ENCODE measurements at places on chromosomes 5 and 9. TPM values are rescaled to one million over a fixed set of nuclear protein-coding genes. Genes with fewer than 3 reads are reported as not detected.

The LYRM7 gene
- 11.9 TPM for total RNA-seq

The MAP1B gene
- 0.30 TPM for total RNA-seq

The TMEM250 gene
- total RNA-seq: 49.0 TPM

The IFNB1 gene
- total RNA-seq: 0.68 TPM

The ENTPD8 gene
- total RNA-seq: not detected

- no peak overlapping the region for H3K4me3 ChIP-seq
- DNase-seq: no peak
- no peaks in the 10 kb centered on the region for H3K36me3 ChIP-seq
- H3K4me1 ChIP-seq: no peaks in the 10 kb centered on the region
Measured at GRCh38 chr5:116766470-116766947, 191.9 kb upstream of the SEMA6A start.

DNA sequence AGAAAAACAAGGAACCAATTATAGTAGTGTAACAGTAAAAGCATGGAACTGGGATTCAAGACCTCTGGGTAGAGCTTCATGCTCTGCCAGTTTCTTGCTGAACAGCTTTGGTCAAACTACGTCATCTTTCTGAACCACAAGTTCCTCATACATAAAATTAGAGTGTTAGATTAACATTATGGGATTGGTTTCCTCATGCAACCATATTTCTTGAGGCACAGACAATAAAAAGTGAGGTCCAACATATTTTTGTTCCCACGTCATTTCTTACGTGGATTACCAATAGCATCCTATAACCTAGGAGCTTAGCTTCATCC lies 354.8 kb downstream of the TMEM232 start:
- H3K27me3 ChIP-seq: no peaks in the 10 kb centered on the region
- no peaks in the 10 kb centered on the region for H3K36me3 ChIP-seq
- DNase-seq: no peak
- no peaks in the 10 kb centered on the region for H3K4me1 ChIP-seq

DNA sequence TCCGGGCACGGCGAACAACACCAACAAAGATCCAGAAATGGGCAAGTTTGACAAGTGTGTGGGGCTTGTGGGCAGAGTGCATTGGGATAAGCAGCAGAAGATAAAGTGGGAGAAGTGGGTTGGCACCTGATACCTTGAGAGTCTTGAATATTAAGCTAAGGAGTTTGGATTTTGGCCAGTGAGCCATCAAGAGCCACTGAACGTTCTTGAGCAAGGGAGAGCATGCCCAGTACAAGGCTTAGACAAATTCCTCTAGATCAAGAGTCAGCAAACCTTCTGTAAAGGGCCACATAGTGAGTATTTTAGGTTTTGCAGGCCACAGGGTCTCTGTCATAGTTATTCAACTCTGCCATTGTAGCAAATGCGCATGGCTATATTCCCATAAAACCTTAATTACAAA lies 26.6 kb upstream of the TRMT10B start:
- H3K36me3 ChIP-seq: no peaks in the 10 kb centered on the region
- no peaks in the 10 kb centered on the region for H3K4me1 ChIP-seq
- H3K27me3 ChIP-seq: peaks cover 15% of the 10 kb centered on the region
- H3K27ac ChIP-seq: no peak overlapping the region

DNA sequence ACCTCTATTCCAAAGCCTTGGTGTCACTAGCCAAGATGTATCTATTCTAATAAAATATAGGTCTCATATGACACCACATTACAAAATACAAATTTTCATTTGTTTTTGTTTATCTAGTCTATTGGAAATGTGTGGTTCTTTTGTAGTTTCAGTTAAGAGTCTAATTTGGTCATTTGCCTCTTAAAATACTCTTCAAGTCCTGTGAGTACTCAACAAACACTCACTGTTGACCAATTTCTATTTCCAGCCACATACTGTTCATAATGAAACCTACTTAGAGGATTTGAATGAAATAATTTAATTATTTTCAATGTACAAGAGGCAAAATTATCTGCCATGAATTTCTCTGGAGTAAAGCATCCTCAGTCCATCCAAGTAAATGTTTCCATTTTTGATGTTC lies 40.6 kb downstream of the SLC1A3 start:
- H3K4me3 ChIP-seq: no peak overlapping the region
- H3K36me3 ChIP-seq: no peaks in the 10 kb centered on the region
- H3K27ac ChIP-seq: no peak overlapping the region
- DNase-seq: no peak
- no peaks in the 10 kb centered on the region for H3K4me1 ChIP-seq

DNA sequence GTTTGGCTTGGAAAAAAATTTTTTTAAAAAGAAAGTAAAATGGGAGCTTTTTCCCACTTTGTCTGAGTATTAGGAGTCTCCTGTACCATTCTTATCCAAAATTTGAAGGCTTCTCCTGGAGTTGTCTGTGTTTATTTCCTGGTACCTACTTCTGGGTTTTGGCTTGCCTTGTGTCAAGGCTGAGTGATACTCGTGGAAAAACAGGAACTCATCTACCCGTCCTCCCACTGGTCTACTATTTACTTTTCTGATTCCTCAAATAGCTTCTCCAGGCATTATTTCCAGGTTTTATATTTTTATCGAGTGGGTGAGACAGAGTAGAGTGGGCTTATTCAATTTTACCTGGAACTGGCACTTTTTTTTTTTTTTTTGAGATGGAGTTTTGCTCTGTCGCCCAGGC lies 99.4 kb downstream of the RMI1 start:
- H3K4me3 ChIP-seq: no peak overlapping the region
- H3K4me1 ChIP-seq: no peaks in the 10 kb centered on the region
- peaks cover 26% of the 10 kb centered on the region for H3K27me3 ChIP-seq
- no peaks in the 10 kb centered on the region for H3K36me3 ChIP-seq
- H3K27ac ChIP-seq: no peak overlapping the region

DNA sequence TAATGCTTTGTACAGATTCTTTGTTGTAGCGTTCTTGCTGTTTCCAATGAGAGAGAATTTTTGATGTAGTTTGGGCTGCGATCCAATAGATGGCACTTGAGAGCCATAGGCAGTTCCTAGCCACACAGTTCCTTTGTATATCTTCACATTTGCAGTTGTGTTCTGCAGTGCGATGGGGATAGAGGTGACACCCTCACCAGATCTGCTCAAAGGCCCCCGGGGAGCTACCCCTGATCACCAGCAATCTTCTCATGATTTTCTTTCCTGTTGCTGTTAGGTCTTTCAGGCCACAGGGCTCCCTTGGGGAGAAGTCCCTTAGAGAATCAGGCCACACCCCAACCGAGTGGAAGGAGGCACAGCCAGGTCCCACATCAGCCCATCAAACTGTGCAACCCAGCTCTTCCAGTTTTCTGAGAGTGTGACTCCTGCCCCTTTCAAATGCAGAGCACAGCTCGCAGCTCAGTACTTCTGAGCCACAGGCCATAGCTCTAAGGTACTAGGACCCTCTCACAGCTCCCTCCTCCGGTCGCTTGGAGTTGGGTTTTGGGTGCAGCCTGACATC lies 353.7 kb downstream of the SLCO4C1 start:
- no peaks in the 10 kb centered on the region for H3K27me3 ChIP-seq
- peaks cover 4% of the 10 kb centered on the region for H3K4me1 ChIP-seq

DNA sequence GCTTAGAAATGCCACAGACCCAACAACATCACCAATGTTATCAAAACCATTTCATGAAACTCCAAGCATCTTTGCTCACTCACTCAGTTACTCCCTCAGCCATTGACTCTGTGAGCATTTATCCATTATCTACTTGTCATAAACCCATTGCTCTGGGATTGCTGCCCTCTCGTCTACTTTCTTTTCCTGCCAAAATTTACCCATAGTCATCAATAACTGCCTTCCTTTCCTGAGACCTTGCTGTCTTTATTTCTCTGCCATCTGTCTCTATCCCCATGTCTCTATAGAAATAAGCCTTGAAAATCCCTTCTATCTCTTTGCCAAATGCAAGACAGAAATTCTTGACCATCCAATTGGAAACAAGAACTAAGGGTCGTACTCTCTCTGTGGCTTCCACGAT lies 26.4 kb upstream of the PUM3 start:
- no peak overlapping the region for H3K27ac ChIP-seq
- H3K4me3 ChIP-seq: no peak overlapping the region
- no peak for DNase-seq
- no peaks in the 10 kb centered on the region for H3K36me3 ChIP-seq
- peaks cover 35% of the 10 kb centered on the region for H3K27me3 ChIP-seq
- H3K4me1 ChIP-seq: peaks cover 16% of the 10 kb centered on the region

DNA sequence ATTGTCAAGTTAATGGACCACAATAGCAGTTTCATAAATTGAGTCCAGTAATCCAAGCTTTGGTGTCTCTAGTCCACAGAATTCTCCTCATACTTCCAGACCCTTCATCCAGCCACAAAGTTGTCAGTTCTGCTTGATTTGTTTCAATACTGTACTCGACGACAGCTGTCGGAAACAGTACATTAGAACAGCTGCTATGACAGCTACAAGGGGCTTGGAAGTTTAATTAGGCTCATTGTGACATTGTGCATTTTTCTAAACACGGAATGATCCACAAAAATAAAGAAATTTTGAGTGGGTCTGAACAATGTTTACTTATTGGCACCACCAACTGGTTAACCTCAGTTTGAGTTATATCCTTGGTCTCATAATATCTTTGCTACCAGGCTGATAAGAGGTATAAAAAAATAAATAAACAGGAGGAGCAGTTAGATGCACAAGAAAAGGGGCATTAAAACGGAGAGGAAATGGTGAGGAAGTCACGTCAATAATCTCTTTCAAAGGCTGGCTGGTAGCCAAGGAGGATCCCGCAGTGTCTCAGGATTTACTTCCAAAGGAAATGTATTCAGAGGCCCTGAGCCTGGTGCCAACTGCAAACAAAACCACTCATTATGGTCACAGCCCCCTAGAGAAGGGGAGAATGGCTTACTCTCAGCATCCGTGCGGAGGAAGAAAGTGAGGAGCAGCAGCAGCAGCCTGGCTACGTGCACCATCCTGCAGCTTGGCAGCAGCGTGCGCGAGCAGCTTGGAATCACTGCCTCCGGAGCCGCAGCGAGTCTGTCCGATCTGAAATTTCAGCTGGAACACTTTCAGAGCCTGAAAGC lies 933.8 kb upstream of the DMAC1 start:
- no peak for DNase-seq
- no peak overlapping the region for H3K27ac ChIP-seq
- no peaks in the 10 kb centered on the region for H3K36me3 ChIP-seq
- H3K27me3 ChIP-seq: no peaks in the 10 kb centered on the region
- no peaks in the 10 kb centered on the region for H3K4me1 ChIP-seq

- H3K27ac ChIP-seq: no peak overlapping the region
- H3K4me3 ChIP-seq: no peak overlapping the region
- no peak for DNase-seq
- peaks cover 5% of the 10 kb centered on the region for H3K27me3 ChIP-seq
- H3K4me1 ChIP-seq: no peaks in the 10 kb centered on the region
Measured at GRCh38 chr5:54446379-54446732, 9.1 kb upstream of the HSPB3 start.

- DNase-seq: no peak
- no peaks in the 10 kb centered on the region for H3K27me3 ChIP-seq
- H3K36me3 ChIP-seq: no peaks in the 10 kb centered on the region
- no peak overlapping the region for H3K27ac ChIP-seq
- no peaks in the 10 kb centered on the region for H3K4me1 ChIP-seq
Measured at GRCh38 chr9:8799206-8799605, 999.6 kb upstream of the DMAC1 start.

DNA sequence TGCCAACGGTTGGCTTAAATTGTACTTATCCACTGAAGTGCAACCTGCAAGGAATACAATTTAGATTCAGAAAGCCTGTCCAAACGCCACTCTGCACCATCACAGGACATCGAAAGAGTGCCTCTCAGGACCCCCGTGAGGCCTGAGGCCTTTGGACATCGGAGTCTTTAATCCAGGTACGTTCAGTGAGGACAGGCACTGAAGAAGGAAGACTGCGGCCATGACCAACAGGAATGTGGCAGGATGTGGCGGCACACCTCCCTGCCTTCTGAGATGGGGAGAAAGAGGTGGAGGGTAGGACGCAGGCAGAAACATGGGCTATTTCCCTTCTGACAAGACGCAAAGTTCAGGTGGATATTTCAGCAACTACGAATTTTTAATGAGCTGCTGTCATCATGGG lies 205.8 kb downstream of the FANCC start:
- H3K36me3 ChIP-seq: no peaks in the 10 kb centered on the region
- H3K27ac ChIP-seq: no peak overlapping the region
- no peak for DNase-seq
- no peaks in the 10 kb centered on the region for H3K27me3 ChIP-seq
- H3K4me3 ChIP-seq: no peak overlapping the region

GRCh38 chr5:111075520-111075919 lies 4.0 kb downstream of the TSLP start:
- no peak overlapping the region for H3K4me3 ChIP-seq
- H3K27me3 ChIP-seq: peaks cover 61% of the 10 kb centered on the region
- H3K27ac ChIP-seq: no peak overlapping the region
- peaks cover 18% of the 10 kb centered on the region for H3K4me1 ChIP-seq
- no peaks in the 10 kb centered on the region for H3K36me3 ChIP-seq

GRCh38 chr5:149930749-149931574 lies 13.6 kb downstream of the PDE6A start:
- no peaks in the 10 kb centered on the region for H3K36me3 ChIP-seq
- no peak overlapping the region for H3K4me3 ChIP-seq
- peaks cover 34% of the 10 kb centered on the region for H3K27me3 ChIP-seq
- H3K4me1 ChIP-seq: peaks cover 3% of the 10 kb centered on the region
- DNase-seq: no peak

DNA sequence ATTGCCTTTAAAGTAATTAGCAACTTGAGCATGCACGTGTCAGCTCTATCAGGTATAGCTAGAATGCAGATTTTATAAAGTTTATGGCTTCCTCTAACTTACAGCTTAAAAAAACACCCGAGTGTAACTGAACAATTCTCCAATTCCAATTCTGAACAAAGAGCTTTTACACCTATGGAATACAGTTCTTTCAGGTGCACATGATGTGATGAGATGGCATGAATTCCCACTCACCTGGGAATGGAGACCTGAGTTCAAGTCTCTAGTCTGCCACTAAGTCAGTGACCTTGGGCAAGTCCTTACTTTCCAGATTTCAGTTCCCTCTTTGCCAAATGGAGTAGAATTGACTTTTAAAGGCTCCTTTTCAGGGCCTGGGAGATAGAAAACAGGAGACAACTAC lies 1.8 kb downstream of the ZFAND5 start:
- H3K27ac ChIP-seq: peak overlapping the region; percentile 87
- DNase-seq: no peak
- peaks cover 55% of the 10 kb centered on the region for H3K4me1 ChIP-seq

- no peak overlapping the region for H3K27ac ChIP-seq
- no peak overlapping the region for H3K4me3 ChIP-seq
- peaks cover 8% of the 10 kb centered on the region for H3K27me3 ChIP-seq
- DNase-seq: no peak
- H3K36me3 ChIP-seq: no peaks in the 10 kb centered on the region
- H3K4me1 ChIP-seq: peaks cover 28% of the 10 kb centered on the region
Measured at GRCh38 chr9:89999176-89999533, 394.3 kb downstream of the GADD45G start.

DNA sequence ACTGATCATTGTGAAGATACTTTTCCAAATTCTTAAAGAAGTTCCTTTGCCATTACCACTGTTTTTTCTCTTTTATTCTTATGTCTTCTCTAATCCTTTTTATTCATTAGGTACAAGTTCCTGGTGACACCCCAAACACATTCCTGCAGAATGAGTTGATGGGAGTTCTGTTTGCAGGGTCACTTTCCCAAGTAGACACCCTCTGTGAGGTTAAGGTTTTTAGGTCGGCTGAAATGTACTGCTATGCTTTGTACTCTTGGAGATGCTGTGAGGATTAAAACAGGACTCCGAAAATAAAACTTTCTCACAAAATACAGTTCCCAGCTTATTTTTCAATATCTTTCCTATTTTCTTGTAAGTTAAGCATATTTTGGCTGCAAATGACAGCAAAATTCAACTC lies 143.3 kb upstream of the TLE4 start:
- H3K4me3 ChIP-seq: no peak overlapping the region
- H3K27ac ChIP-seq: no peak overlapping the region
- H3K36me3 ChIP-seq: no peaks in the 10 kb centered on the region
- no peaks in the 10 kb centered on the region for H3K27me3 ChIP-seq

GRCh38 chr5:168658394-168658793 lies 79.2 kb upstream of the PANK3 start:
- no peak overlapping the region for H3K27ac ChIP-seq
- no peak overlapping the region for H3K4me3 ChIP-seq
- no peak for DNase-seq
- no peaks in the 10 kb centered on the region for H3K4me1 ChIP-seq
- peaks cover 2% of the 10 kb centered on the region for H3K27me3 ChIP-seq

All from activated CD4-positive, alpha-beta memory T cell treated with anti-CD3 and anti-CD28 coated beads, Interleukin-2, amount 10 ng/mL, durations not matched to agents 7 days and 5 days (primary cell).